ENCODE measurements at places on chromosomes 1 and 21.

DNA sequence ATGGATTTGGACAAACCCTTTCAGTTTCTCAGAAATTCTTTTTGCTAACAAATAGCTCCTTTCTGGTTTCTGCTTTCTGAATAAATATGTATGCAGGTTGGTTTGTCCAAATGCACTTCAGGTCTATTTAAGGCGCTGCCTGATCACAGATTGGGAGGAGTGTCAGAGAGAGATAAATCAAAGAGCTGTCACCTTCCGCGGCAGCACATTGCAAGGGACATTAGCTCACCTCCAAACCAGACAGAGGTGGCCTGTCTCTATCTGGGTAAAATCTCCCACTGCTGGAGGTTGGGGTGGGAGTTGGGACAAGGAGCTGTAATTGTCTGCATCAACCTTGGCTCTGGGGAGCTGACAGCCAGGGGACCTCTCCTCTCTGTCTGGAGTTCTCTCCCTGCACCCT is 25.2 kb downstream of the PRAMEF20 start:
- DNase-seq = no peak

DNA sequence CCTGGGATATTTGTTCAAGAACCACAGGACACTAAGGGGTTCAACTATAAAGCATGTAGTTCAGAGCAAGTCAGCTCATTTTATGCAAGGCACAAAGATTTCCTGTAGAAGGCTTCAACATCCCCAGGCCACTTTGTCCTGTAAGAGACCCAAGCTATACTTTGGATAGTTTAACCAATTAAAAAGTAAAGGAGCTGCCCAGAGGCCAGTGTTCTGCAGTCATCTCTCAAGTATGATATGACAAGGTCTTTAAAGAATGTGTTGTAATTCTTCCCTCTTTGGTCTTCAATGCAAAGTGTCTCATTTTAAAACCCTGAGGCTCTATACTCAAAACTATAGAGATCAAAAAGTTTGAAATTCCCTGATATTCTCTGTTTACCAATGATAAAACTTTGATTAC is 34.1 kb downstream of the KRTAP20-3 start:
- DNase-seq = no peak

DNA sequence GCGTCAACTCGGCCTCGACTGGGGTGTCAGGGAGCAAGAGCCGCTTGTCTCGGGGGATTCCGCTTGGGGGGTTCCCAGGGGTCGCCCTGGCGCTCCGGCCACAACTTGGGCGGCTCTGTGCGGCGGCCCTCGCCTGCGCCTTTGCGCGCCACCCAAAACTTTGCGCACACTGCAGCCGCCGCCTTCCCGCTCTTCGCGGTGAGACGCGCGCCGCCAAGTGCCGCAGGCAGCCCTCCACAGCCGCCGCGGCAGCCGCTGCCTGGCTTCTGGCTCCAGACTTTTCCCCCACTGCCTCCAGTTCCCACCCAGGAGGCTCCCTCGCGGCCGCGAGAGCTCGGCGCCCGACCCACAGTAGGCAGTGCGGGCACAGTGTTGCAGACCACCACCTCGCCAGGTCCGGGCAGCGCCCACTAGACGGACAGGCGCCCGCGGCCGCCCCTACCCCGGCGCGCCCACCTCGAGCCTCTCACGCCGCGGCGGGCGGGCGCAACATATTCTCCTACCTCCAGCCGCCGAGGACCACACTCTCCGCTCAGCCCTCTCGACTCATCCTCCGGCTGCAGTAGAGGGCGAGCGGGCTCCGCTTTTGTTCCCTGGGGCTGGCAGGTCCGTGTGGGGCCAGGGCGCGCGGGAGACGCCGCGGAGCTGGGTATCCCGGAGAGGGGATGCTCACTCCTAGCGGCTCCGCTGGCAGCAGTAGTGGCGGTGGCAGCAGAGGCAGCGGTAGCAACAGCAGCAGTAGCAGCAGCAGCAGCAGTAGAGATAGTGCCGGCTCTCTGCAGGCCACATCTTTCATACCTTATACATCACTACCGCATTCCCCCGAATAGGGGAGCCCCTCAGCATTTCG is 296.6 kb downstream of the OMA1 start:
- no peak for DNase-seq

GRCh38 chr1:208369045-208369444 is 124.9 kb upstream of the PLXNA2 start:
- DNase-seq = no peak

DNA sequence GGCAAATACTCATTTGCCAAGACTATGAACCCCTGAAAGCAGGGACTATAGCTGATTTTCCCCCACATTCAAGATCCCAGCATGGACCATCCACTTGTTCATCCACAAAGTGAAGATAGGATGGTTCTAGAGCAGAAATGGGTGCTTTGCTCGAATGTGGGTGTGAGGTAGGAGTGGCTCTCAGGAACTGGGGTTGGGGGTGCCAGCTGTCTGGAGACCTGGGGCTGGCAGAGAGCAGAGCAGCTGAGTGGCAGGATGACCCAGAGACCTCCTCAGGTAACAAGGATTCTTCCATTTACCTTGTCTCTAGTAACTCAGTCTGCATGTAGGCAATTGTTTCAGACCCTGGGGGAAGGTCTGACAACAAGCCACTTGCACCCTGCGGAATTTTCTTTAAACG is 6.0 kb downstream of the S100A9 start:
- no peak for DNase-seq

DNA sequence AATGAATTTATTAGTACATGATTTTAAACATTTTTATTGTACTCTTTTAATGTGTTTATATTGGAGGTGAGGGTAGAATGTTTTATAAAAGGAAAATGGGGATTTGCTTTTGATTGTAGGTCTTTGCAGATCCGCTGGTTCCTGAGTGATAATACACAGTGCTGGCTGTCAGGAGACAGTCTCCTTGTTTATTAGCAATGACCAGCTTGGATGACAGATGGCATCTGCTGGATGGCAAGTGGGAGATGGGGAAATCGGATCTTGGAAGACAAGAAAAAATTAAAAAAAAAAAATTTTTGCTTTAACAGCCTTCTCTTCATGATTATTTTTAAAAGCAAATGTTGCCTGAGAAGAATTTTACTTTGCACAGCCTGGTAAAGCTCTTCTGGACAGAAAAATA is 4.4 kb upstream of the PHTF1 start:
- no peak for DNase-seq

DNA sequence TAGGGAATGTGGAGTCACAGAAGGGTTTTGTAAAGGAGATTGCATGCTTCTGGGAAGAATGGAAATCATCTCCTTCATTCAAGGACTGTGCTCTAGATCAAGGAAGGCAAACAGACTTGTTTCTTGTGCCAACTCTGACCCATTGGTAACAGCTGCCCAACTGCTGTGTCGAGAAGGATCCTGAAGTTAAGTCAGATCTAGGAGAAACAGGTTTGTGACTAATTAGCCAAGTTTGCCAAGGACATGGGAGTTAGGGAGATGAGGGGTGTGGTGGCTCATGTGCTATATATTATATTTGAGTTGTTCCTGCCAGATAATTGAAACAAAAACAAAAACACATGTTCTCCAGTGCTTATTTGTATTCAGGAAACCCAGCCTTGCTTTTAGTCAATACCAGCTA is 251.2 kb upstream of the USP24 start:
- no peak for DNase-seq

DNA sequence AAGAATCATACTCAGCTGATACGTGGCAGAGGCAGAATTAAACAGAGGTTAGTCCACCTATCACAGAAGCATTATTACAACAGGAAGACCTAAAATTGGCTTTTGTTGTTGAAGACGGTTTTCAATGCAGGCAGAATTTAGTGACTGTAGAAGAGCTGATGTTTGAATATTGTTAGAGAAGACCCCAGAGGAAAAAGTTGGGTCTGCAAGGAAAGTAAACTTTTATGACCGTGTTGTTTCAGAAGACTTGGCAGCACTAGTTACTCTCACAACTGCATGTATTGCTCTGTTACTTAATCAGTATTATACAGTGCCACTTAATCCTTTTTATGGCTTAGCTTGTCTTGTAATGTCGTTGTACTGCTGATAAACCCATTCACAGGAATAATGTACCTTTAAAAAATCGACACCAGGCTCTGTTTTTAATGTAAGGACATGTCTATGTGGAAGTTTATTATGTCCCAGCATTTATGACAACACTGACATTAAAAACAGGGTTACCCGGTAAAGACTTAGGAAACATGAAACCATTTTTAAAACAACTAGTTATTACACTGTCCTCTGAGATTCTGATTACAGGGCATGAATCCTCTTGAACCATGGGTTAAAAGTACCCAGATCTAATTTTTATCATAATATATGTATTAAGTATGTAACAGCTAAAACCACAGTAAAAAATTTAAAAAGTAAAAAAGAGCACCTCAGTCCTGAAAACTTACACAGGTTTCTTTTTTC is 235.4 kb downstream of the TTLL7 start:
- no peak for DNase-seq

DNA sequence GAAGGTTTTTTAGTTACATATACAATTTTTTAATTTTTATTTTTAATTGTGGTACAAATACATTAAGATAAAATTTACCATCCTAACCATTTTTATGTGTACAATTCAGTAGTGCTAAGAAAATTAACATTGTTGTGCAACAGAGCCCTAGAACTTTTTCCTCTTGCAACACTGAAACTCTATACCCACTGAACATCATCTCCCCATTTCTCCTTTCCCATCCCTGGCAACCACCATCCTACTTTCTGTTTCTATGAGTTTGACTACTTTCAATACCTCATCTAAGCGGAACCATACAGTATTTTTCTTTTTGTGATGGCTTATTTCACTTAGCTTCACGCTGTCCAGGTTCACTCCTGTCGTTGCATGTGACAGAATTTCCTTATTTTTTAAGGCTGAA is 54.1 kb downstream of the PALMD start:
- no peak for DNase-seq

DNA sequence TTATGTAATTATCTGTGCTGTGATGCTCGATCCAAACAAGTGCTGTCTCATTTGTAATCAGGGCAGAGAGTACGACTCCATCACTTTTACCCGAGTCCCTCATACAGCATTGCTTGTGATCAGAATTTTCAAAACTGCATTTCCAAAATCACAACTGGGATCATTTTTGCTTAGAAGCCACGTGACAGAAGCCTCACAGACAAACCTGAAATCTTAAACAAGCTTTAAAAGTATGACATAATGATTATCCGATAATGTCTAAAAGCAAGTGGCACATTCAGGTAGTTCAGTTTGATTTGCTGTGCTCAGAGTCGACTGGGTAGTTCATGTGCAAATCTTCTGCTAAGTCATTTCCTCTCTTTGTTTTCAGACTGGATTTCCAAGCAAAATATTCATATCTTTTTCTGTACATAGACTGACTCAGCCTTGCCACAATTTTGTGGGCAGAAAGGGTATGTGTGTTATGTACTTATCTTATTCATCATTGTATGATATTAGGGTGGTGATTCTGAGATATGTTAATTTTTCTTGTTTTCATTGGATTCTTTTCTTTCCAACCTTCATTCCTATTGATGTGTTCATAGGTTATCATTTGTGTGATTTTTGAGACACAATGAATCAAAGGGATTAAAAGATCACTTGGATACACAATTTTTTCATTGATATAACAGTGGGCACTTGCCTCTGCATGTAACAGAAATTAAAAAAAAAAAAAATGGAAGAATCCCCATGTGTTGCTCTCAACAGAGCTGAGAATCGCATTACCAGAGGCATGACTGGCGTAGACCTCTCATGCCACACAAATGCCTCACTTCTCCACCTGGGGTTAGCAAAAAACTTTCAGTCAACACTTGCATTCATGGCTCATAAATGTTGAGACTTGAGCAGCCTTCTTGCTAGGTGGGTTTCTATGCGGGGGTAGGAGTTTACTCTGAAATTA is 355.7 kb downstream of the LTN1 start:
- no peak for DNase-seq

GRCh38 chr1:39922251-39922688 is 20.6 kb upstream of the MYCL start:
- DNase-seq = no peak

DNA sequence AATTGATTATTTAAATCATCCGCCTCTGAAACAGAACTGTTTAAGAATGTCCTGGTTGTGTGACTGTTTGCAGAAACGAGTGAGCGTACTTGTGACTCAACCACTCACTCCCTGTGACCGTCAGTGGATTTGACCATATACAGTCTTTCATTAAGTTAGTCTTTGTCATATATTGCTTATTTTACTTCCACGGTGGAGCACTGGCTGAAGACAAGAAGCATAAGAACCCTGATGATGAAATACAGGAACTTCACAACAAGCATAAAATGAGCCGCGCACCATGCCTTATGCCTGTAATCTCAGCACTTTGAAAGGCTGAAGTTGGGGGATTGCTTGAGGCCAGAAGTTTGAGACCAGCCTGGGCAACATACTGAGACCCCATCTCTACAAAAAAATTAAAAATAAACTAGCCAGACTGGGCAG is 194.0 kb downstream of the TOMM20 start:
- no peak for DNase-seq

- no peak for DNase-seq
Observed at GRCh38 chr1:220966881-220967611, 87.8 kb downstream of the HLX start.

- DNase-seq = no peak
Observed at GRCh38 chr1:245978915-245979314, 528.2 kb downstream of the SMYD3 start.

- no peak for DNase-seq
Observed at GRCh38 chr1:104125266-104125665, 375.6 kb downstream of the AMY1C start.

- no peak for DNase-seq
Observed at GRCh38 chr1:241376701-241377100, 19.7 kb upstream of the RGS7 start.

GRCh38 chr1:206779638-206780037 is 7.3 kb upstream of the IL10 start:
- no peak for DNase-seq

DNA sequence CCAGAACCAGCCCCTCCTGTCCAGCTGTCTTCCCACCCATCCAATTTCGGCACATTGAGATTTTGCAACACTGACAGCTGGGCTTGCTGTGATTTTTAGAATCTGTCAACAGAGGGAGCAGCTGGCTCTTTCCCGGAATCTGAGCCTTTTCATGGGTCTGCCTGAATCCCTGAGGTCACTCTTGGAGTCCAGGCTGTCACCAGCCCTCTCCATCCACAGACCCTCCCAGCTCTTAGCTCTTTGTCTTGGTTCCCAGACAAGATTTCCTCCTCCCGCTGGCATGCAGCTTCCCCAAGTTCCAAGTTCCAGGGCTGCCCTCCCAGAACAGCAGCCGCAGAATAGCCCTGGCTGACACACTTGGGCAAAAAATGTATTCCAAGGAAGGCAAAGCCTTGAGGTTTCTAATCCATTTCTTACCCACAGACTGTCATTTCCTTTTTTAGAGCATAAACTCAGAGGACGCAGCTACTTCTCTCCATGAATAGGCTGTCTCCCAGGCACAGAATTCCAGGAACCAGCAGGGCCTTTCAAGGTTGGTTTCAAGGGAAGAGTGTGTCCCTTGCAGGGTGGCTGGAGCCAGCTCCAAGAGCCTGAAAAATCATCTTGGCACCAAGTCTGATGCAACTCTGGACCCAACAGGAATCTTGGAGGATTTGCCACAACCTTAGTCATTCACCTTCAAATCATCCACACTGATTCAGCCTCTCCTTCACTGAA is 7.1 kb upstream of the TMEM61 start:
- no peak for DNase-seq

- no peak for DNase-seq
Observed at GRCh38 chr1:16015960-16016901, 1.6 kb downstream of the HSPB7 start.

Measured in stimulated activated CD4-positive, alpha-beta T cell treated with anti-CD3 and anti-CD28 coated beads, TNF-alpha, amount 100 ng/mL, for 4 hours (primary cell).